ENCODE measurements at places on chromosomes 12 and 14.

- DNase-seq: no peak
These were observed 31.1 kb upstream of the NUBPL start for GRCh38 chr14:31530136-31530535.

DNA sequence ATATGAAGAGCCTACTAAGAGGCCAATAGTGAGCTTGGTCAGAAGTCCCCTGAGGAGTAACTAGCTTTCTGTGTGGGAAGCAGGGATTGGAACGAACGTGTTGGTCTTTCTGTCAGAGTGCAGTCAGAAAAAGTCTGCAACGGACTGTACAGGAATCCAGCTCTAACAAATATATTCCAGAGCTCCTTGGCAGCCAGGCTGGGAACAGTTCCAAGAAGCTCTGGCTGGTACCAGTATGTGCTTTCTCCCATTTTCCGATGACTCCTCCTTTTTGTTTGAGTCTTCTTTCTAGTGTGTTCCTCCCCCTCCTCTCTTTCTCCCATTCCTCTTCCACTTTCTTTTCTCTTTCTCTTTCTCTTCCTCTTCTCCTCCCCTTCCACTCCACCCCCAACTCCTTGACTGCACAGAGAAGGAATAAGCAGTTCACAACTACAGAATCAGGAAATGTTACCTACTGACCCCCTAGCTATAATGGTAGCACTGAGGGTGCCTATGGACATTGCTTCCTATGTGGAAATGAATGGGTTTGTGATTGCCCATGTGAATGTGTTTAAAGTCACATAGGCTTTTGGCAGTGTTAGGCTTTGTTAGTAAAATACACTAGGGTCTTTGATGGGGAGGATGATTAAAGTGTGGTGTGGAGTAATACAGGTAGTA lies 59.9 kb downstream of the TTLL5 start:
- no peak for DNase-seq

- DNase-seq: no peak
These were observed 7.8 kb downstream of the LIMA1 start for GRCh38 chr12:50275556-50275955.

- no peak for DNase-seq
These were observed 15.1 kb downstream of the COQ6 start for GRCh38 chr14:73965216-73965615.

GRCh38 chr12:105862163-105862821 lies 276.5 kb downstream of the NUAK1 start:
- DNase-seq: no peak

All from stimulated activated effector memory CD8-positive, alpha-beta T cell treated with anti-CD3 and anti-CD28 coated beads, Interleukin-12 subunit alpha, Interleukin-12 subunit beta, amount 100 ng/mL, for 72 hours (primary cell).